ENCODE measurements at places on chromosomes 6 and 20.
A peak's percentile ranks its signal among the peaks of the same experiment; 100 is the strongest.

DNA sequence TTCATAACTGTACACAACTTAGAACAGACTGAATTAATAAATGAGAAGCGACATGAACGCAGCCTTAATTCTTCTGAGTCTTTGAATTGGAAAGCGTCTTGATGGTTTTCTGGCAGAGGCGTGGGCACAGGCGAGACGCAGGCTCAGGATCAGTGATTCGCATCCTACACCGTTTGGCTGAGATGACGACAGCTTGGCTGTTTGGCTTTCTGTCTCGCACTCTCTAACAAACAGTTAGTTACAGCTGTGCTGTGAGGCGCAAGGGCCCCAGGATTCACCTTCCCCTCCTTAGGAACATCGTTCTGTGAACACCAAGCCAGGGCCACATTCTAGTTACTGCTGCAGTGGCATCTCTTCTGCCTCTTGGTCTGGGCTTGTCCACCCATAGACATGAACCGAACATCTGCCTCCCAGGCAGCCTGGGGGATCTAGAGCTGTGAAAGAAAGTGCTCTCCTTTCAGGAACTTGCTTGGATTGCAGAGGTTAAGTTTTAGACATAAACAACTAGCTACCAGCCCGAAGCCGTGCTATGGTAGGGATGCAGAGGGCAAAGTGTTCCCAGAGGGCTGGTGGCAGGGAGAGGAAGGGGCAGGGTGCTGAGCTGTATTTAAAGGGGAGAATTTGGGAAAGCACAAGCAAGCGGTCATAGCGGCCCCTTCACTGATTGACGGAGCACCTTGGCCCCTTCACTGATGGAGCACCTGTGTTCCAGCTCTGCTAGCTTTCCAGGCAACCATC is 49.6 kb downstream of the TCP11 start:
- peaks cover 10% of the 10 kb centered on the region for H3K27me3 ChIP-seq
- no peak overlapping the region for H3K4me3 ChIP-seq
- no peak overlapping the region for H3K27ac ChIP-seq

DNA sequence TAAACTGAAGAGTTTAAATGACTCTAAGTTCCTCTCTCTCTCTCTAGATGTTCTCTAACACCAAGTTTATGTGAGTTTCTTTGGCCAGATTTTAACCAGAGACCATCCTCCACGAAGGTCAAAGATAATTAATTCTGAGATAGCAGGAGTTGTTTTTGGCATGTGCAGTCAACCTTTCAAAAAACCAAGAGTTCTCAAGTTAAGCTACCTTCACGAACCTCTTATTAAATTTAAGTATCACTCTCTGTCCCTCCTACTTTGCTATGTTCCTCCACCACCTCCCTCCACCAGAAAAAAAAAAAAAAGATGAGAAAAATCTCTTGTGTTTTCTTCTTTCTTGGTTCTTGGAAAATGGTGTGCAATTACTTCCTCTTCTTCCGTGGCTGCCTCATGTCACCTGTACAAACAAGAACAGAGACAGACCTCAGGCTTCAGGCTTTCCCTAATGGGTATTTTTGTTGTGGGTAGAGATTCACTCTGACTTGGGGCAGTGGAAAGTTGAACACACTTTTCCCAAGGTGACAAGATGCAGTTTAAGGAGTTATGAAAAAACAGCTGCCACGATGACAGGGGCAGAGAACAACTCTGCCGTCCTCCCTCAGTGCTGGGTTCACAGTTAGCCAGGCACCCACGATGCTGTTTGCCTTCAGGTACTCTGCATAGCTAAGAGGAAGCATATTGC is 64.3 kb downstream of the ADTRP start:
- peaks cover 39% of the 10 kb centered on the region for H3K36me3 ChIP-seq
- H3K4me1 ChIP-seq, result peaks cover 68% of the 10 kb centered on the region
- H3K4me3 ChIP-seq, result peak overlapping the region; percentile 48
- DNase-seq, result peak; percentile 66
- peak overlapping the region; percentile 94 for H3K27ac ChIP-seq
- no peaks in the 10 kb centered on the region for H3K27me3 ChIP-seq

GRCh38 chr6:154815938-154816820 is 83.0 kb downstream of the SCAF8 start:
- peaks cover 43% of the 10 kb centered on the region for H3K36me3 ChIP-seq
- no peaks in the 10 kb centered on the region for H3K27me3 ChIP-seq
- no peaks in the 10 kb centered on the region for H3K4me1 ChIP-seq
- H3K27ac ChIP-seq, result no peak overlapping the region

DNA sequence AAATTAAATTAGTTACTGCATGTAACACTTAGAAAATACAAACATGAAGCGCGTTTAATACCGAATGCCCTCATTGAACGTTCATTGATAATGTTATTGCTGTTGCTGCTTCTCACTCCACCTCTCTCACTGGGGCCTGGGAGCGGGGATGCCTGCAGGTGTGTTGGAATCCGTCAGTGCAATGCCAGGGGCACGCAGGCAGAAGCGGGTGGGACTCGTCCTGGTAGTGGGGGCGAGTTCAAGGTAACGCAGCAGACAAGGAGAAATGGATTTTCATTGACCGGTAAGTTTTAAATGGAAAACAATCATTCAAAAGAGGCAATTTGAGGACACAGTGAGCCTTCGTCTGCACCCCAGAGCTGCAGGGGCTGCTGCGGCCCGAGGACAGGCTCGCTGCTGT is 71.2 kb upstream of the AFDN start:
- no peak overlapping the region for H3K4me3 ChIP-seq
- peaks cover 41% of the 10 kb centered on the region for H3K27me3 ChIP-seq
- no peak for DNase-seq

DNA sequence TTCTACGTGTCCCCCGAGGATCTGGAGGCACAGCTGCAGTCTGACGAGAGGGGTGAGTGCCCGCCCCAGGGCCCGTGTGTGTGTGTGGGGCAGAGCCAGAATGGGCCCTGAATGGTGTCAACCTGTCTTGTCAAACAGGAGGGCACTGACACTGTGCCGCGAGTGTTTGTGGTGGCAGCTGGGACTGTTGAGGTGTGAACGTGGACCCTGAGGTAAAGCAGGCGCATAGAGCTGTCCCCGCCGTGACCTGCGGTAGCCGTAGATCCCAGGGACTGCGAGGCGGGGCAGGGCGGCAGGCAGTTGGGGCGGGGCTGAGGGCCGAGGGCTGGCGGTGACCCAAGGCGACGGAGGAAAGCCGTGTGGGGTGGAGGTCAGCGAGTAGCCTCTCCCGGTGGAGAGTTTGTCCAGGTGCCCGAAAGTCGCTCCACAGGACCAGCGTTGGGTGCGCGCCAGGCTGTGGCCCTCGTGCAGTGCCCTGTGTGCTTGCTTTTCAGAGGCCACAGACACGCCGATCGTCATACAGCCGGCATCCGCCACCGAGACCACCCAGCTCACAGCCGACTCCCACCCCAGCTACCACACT is 25.2 kb downstream of the UCKL1 start:
- peak overlapping the region; percentile 52 for H3K27ac ChIP-seq
- DNase-seq, result no peak
- H3K27me3 ChIP-seq, result no peaks in the 10 kb centered on the region

DNA sequence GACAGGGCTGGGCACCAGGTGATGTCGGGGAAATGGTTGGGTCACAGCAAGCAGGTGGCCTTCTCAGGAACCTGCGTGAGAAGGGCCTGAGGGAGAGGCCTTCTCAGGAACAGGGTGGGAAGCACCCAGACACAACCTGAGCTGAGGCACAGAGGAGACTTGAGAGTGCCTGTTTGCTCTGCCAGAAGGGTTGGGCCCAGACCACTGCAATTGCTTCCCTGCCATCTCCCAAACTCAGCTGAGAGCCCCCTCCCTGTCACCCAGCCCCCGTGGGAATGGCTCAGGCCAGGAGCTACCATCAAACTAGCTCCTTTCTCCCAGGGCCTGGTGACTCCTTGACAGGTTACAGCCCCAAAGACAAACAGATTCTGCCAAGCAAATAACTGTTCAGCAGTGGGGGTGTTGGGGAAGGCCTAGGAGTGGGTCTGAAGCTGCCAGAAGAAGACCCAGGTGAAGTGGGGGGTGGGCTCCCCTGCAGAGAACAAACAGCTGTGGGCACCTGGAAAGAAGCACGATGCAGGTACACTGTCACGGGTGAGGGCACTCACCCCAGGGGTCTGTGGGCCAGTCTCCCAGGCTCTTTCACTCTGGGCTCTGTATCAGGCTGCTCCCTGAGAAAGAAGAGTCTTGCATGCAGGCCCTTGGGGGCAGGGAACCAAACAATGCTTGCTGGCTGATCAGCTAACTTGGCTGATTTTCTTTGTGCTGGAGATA is 30.4 kb upstream of the SPDEF start:
- no peak overlapping the region for H3K4me3 ChIP-seq
- H3K36me3 ChIP-seq, result peaks cover 4% of the 10 kb centered on the region
- DNase-seq, result no peak
- H3K4me1 ChIP-seq, result no peaks in the 10 kb centered on the region
- no peaks in the 10 kb centered on the region for H3K27me3 ChIP-seq

DNA sequence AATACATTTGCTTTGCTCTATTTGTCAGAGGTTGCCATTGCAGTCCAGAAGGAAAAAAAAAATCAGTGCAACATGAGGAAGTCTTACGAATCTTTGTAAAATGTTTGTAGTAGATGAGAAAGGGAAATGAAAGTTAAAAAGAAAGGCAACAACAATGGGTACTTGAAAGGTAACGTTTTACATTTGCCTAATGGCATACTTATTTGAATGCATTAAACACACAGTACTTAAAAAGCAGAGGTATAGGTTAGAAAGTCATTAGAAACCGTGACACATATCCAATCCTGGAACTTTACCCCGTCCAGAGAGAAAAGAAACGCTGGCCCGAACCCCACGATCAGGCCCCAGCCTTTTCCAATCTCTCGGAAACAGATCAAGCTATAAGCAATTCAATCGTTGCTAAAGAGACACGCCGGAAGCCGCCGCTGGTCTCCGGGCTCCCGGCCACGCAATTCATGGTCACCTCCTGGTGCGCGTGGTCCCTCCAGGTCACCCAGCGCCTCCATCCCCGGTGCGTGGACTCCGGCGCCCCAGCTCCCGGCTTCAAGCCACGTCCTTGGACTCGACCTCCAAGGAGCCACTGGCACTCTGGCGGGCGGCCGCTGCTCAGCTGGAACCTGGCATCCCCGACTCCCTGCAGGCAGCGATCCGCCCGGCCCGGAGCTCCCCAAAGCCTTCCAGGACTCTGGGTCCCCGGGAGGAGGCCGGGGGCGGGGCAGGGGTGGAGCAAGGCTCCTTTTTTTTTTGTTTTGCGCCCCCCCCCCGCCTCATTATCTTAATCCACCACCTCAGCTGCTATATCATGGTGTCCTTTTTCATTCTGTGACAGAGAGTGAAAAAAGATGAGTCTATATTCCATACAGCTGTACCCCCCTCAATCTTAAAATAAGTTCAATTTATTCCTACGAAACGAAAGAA is at the start of gene SLC18B1:
SLC18B1 (minus strand) TSS at position 687 of the 918 bp plus-strand sequence; CDS start at position 506, 181 bp downstream.
- peaks cover 23% of the 10 kb centered on the region for H3K4me1 ChIP-seq
- DNase-seq, result peak; percentile 68
- H3K36me3 ChIP-seq, result peaks cover 3% of the 10 kb centered on the region
- H3K27me3 ChIP-seq, result no peaks in the 10 kb centered on the region
- H3K27ac ChIP-seq, result peak within 1 kb of the TSS; percentile 90

DNA sequence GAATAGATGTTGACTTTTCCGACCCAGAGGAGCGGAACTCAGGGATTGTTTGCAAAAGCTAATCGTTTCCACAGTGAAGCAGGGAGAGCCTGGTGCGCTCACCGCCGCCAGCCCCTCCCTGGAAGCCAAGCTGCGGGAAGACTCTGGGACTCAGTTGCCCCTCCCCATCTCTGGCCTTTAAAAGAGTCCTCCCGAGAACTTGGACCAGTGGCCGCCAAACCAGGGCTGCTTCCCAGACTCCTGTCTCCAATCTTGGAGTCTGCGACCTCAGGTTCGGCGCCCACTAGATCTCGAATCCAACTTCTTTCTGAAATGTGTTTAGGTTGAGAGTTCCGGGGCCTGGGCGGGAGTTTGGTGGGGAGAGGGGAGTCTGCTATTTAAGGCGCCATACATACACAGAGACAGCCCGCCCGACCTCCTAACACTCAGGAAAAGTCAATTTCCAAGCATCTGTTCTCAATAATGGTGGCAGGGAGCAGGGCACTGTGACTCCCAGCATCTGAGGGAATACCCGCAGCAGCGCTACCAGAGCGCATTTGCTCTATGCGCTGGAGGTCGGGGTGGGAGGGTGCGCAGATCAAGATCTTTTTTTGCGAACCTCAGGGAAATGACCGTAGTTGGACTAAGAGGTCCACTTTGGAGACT is 800 bp upstream of the GRIK2 start:
- H3K27me3 ChIP-seq, result peaks cover 36% of the 10 kb centered on the region
- no peak for DNase-seq
- H3K4me3 ChIP-seq, result no peak overlapping the region
- no peak overlapping the region for H3K27ac ChIP-seq
- no peaks in the 10 kb centered on the region for H3K36me3 ChIP-seq

- no peak overlapping the region for H3K27ac ChIP-seq
- no peaks in the 10 kb centered on the region for H3K36me3 ChIP-seq
- no peak for DNase-seq
Observed at GRCh38 chr6:118748311-118749062, 97.1 kb upstream of the CEP85L start.

DNA sequence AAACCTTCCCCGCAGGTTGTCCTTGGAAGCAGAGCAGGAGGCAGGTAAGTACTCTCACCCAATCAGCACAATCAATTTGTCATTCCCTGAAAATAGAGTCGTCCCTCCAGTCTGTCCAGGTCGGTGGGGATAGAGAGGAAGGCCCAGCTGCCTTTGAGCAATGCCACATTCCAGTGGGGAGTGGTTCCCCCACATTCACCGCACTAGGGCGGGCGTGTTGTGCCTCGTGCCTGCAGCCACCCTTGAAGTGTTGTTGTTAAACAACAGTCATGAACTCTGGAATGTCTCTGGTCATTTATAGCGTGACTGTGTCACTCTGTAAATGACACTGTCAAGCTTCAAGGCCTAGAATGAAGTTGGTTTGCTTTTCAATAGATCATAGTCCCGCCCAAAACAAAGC is 33.4 kb downstream of the PRDM1 start:
- H3K27ac ChIP-seq, result no peak overlapping the region
- no peaks in the 10 kb centered on the region for H3K36me3 ChIP-seq
- peaks cover 48% of the 10 kb centered on the region for H3K27me3 ChIP-seq
- no peak overlapping the region for H3K4me3 ChIP-seq
- DNase-seq, result no peak
- H3K4me1 ChIP-seq, result peaks cover 52% of the 10 kb centered on the region

DNA sequence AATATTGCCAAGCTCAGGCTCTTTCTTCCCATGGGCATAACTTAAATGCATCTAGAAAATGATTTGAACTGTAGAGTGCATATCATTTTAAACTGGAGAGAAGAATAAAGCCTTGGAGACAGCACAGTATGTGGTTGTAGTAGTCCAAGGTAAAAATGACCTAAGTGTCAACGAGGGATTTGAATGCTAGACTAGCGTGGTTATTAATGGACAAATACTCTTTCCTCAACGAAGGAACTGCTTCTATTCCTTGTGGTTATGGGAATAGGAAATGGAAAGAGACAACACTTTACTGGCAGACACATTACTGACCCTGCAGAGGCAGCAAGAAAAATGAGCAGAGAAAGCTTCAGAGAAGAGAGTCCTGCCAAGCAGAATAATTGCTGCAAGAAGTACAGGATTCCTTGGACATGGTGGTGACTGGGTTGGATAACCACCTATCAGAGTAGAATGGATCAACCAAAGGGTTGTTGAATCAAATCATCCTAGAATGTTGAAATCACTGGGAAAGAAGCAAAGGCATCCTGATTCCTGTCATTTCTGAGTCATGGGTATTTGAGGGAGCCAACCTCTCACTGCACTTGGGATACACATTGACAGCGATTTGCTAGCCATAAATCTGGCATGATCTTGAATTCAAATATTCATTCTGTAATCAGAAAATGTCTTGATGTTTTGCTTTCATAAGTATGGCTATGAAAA is 258.1 kb upstream of the EPHA7 start:
- DNase-seq, result no peak
- no peak overlapping the region for H3K4me3 ChIP-seq
- H3K36me3 ChIP-seq, result no peaks in the 10 kb centered on the region
- H3K27ac ChIP-seq, result no peak overlapping the region
- no peaks in the 10 kb centered on the region for H3K27me3 ChIP-seq
- no peaks in the 10 kb centered on the region for H3K4me1 ChIP-seq
